NCI-H526 (cell line): ENCODE measurements at places on chromosomes 7 and 10.

GRCh38 chr10:101495324-101495925 lies 92.6 kb downstream of the POLL start:
- DNase-seq = no peak

DNA sequence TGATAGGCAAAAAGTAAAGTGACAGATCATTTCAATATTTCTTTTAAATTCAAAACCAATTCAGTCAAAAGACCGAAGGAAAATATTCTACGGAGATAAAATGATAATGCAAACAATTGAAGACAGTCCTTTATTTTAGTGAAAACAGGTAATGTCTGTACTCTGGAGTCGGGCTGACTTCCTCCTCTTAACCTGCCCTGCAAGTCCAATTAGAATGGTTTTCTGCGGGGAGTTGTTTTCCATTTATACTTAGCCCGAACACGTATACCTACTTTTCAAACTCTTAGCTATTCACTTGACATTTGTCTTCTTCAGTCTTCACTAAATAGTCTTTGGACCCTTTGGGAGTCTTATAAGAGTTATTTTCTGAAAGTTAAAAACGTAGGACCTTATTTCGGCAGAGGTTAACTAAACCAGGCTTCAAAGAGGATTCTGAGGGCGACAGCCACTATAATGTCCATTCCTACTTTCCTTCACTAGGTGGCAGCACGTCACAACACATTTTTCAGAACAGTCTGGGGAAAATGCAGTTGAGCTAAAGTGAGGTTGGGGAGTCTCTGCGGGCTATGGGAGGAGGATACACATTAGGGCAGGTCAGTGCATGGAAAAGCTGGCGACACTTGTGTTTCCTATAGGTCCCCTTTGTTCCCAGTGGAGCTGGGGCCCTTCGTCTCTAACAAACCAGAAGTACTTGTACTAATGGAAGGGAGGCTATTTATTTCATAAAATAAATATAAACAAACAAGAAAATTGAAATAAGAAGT lies 472.0 kb downstream of the KCNMA1 start:
- peak; percentile 48 for DNase-seq

- peak; percentile 80 for DNase-seq
Observed at GRCh38 chr7:51367614-51367968, 51.0 kb upstream of the COBL start.

- no peak for DNase-seq
Observed at GRCh38 chr7:99789441-99790070, 5.6 kb upstream of the CYP3A4 start.

GRCh38 chr10:5656737-5657579 lies 9.4 kb downstream of the ASB13 start:
- DNase-seq = no peak

DNA sequence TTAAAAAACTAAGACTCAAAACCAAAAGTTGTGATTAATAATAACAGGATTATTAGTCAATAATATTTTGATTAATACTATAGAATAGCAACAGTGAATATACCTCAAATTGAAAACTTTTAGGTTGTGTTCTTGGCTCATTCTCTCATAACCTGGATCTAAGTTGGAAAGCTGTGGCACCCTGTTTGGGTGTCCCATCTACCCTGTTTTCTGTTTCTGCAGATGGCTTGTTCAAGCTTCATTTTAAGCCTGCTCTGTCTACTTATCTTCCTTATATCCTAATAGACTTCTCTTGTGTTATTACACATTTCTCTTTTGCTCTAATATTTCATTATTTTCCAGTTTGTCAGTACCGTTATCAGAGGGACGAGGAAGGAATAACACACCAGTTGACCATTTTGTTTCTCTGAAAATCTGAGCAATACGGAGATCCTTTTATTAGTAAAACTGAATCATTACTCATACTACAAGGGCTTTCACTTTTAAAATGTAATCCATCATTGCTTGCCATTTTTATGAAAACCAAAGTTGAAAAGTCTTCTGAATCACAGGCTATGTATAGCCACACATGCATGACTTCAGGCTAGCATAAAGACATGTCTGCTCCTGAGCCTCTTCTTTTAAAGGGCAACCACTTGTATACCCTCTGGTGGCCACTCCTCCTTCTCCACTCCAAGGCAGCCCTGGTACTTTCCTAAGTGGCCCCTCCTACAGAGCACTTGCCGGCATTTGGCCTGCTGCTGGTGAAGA lies 22.3 kb downstream of the COX15 start:
- DNase-seq = no peak

DNA sequence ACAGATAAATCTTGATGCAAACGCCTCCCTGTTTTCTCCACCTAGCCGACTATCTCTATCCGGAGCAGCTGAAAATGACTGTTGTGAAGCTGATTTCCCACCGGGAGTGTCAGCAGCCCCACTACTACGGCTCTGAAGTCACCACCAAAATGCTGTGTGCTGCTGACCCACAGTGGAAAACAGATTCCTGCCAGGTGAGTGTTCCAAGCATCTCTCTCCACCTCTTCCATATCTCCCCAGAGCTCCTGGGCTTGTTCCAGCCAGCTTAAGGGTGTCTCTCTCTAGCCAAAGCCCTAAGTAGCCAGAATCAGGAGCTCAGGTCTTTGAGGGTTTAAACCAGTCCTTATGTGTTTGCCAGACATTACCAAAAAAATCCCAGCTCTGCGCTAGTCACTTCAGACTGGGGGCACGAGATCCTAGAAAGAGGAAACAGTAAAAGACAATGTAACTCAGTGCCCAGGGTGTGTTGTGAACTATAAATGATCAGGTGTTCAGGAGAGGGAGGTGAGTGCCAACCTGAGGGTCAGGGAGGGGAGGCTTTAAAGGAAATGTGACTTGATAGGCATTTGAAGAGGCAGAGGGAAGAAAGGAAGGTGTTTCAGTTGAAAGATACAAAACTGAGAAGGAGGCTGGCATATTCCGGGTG lies 4.4 kb downstream of the PLAU start:
- DNase-seq = no peak

DNA sequence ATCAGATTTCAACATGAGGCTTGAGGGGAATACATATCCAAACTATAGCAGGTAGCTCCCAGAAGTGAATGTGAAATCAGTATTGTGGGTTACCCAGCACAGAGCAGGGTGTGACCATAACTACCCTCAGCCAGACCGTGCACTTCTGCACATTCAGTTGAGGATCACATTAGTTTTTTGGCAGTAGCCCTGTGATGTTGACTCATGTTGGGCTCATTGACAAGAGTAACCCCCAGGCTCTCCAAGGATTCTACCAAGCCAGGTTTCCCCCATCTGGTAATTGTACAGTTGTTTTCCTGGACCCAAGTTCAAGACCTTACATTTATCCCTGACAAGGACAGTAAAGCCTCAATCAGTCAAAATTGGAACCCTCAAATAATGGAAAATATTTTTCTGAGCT lies 11.7 kb upstream of the CPA4 start:
- DNase-seq = no peak

DNA sequence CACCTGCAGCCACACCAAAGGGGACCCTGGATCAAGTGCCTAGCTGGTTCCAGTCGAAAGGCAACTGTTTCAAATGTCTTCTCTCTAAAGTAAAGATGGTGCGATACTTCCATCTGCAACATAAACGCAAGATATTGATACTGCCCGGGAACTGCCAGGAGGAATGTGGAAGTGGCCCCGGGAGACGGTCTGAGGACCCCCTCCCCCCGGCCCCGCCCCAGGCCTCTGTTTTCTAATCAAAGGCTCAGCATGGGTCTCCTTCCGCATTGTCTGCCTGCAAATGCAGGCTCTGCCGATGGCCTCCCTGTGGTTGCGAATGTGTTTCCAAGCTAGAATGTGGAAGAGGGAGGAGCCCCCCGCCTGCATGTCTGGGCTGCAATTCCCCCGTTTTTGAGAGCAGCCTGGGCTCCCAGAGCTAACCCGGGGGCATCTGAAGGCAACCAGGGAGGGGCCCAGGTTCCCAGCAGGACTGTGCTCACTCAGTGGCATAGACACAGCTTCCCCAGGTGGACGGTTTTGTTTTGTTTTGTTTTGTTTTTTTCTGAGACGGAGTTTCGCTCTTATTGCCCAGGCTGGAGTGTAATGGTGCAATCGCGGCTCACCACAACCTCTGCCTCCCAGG lies 223.9 kb upstream of the PPP2R2D start:
- DNase-seq = no peak

DNA sequence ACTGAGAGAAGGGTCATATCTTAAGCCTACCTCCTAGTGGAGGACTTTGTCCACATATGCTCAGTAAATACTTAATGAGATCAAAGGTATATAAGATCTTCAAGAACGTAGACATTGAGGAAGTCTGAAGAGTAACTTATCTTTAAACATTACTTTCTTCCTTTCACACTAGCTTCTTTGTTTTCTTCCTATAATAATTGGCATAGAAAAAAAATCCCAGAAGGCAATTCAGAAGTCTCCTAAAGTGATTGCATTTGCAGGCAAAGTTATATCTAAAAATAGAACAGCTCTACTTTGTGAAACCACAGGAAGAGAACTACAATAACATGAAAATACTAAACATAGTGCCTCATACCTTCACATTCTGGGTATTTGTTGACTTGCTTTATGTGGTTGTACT lies 150.4 kb downstream of the PPP1R3A start:
- DNase-seq = no peak

GRCh38 chr10:101535949-101536348 lies 52.1 kb downstream of the POLL start:
- no peak for DNase-seq

DNA sequence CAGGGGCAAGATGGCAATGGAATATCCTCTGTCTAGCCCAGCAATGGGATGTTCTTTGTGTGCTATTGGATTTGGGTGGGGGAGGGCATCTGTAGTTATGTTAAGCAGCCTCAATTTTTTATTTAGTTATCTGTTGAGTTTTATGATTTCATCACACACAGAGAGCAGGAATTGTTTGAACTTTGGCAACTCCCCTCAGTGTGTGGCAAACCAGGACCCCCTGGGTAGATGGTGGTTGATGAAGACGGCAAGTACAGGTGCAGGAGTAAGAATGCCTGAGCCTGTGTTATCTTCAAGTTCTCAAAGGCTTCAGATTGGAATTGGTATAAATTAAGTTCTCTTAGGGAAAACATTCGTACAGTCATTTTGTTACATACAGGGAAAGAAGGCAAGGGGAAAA lies 142.4 kb upstream of the SAMD8 start:
- no peak for DNase-seq

DNA sequence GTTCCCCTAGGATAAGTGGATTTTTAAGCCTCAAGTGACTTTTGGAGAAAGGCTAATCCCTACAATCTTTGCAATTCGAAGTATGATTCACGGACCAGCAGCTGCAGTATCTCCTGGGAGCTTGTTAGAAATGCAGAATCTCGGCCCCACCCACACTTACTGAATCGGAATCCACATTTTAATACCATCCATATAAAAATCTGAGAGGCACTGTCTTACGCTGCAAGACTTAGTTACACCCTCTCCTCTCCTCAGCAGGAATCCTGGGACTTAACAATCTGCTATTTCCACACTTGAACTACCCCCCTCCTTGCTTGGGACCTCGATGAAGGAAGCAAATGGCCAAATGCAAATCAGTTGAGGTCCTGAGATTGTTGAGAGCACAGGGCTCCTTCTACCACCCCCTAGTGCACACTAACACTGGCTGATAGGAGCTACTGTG lies 21.0 kb downstream of the ITPRIP start:
- peak; percentile 20 for DNase-seq

DNA sequence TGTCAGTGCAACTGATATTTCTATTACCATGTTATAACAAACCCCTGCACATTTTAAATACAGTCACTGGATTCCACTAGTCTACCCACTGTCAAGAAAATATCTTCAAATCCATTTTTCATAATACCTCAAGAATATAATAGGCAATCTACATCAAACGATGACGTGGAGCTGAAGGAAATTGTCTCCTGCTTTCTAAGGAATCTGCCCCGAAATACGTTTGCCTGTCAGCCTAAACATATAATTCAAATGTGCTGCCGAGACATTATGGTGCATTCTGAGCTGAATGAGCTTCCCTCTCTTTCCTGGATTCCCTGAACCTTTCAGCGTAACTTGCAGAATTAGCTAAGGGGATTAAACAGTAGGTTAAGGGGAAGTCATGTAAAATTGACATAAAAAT lies 306.8 kb downstream of the SORCS1 start:
- no peak for DNase-seq

- no peak for DNase-seq
Observed at GRCh38 chr7:131370523-131370968, 42.9 kb downstream of the MKLN1 start.

- DNase-seq = no peak
Observed at GRCh38 chr10:89241026-89241425, 10.5 kb downstream of the LIPA start.

DNA sequence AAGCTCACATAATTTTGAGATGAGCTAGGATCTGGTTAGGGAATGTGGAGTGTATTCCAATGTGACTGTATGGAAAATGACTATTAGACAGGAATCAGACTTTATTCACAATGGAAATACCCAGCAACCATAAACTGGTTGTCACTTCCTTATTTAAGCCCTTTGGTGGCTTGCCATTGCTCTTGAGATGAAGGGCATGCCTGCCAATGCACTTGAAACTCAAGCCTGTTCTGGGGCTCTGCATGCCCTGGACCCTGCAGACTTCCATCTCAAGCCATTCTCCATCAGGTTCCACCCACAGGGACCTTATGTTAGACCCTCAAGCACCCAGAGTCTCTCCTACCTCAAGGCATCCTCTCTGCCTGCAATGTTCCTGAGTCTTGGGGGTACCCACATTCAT lies 145.5 kb downstream of the MPP7 start:
- DNase-seq = no peak

- no peak for DNase-seq
Observed at GRCh38 chr7:79199961-79200360, 253.5 kb downstream of the MAGI2 start.

- no peak for DNase-seq
Observed at GRCh38 chr7:3544202-3544601, 243.2 kb downstream of the SDK1 start.

GRCh38 chr10:27741173-27742091 lies 4.2 kb downstream of the MKX start:
- DNase-seq = no peak

DNA sequence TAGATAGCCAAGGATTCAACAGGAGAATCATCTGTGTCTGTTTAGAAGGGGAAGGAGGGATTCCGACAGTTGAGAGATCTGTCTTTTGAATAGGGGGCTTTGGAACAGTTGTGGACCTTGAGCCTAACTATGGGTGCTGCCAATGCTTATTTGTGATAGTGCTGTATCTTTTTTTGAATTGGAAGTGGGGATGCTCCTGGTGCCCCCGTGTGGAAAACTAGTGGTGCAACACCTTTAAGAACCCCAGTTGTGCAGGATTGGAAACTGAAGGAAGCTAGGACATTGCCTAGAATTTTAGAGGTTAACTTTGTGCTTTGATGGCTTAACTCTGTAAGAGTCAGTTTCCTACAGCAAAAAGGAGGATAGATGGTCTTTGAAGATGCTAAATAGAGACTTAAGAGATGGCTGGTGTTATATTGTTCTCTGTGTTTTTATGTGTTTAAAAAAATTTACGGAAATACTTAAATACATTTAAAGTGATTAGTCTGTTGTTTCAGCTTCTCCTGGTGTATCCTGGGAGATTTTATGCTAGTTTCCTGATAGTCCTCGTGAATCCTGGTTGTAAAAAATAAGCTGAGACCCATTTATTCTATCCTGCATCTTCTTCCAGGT lies 69.3 kb downstream of the AP3M1 start:
- DNase-seq = peak; percentile 38

- DNase-seq = no peak
Observed at GRCh38 chr10:3104251-3104918, 37.0 kb downstream of the PFKP start.
